NCI-H1105 treated with DMSO at 0.1 percent for 48 hours (cell line): ENCODE measurements at places on chromosomes 2 and 18.

DNA sequence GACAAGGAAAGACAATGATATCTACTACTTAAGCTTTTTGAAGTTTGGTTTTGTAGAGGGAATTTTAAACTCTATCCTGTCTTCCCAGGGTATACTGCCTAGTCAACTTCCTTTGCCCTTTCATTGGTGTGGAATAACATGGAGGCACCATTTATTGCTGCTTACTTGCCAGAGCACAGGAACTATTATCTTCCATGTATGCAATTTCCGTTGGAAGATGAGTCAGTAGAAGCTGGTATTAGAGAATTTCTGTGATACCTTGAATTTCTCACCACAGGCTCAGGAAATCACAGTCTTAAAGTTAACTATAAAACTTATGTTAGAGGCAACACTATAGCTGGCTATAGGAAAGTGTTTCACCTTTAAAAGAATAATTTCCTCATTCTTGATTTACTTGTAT, 40.9 kb upstream of the RGPD4 start:
- DNase-seq, result no peak

GRCh38 chr2:85920810-85921545, 32.2 kb upstream of the ST3GAL5 start:
- no peak for DNase-seq

DNA sequence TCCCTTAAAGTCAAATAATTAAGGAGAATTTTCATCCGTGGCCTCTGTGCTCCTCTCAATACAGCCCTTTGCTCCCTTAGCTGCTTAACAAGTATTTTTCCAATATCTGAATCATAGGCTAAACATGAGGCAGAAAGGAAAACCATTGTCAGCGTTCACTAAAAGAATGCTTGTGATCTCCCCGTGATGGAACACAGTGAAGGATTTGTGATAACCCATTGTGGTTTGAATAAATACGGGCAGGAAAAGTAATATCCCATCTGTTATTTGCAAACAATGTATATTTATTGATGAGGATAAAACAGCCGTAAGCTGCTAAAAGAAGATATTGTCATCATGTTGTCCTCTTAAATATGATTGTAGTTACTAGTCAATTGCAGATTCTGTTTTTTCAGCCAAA, 258.1 kb downstream of the NAPG start:
- DNase-seq, result no peak

GRCh38 chr18:44654573-44654972, 26.1 kb upstream of the SETBP1 start:
- DNase-seq, result no peak

DNA sequence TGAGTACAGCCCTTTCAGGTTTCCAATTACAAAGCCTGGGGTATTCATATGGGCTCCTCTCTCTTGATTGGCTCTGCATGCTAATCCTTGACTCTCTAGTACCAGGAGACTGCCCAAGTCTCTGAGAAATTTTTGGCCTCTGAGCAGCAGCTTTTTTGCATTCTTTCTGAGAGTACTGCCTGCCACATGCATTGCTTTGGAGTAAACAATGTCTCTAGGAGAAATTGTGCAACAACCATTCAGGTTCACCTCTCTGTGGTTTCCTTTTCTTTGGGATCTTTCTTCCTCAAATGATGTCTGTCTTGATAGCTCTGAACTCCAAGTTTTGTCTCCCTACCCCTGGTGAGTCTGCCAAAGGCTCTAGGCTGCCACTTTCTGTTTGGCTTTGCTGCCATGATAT, 115.8 kb upstream of the SETBP1 start:
- DNase-seq, result no peak

DNA sequence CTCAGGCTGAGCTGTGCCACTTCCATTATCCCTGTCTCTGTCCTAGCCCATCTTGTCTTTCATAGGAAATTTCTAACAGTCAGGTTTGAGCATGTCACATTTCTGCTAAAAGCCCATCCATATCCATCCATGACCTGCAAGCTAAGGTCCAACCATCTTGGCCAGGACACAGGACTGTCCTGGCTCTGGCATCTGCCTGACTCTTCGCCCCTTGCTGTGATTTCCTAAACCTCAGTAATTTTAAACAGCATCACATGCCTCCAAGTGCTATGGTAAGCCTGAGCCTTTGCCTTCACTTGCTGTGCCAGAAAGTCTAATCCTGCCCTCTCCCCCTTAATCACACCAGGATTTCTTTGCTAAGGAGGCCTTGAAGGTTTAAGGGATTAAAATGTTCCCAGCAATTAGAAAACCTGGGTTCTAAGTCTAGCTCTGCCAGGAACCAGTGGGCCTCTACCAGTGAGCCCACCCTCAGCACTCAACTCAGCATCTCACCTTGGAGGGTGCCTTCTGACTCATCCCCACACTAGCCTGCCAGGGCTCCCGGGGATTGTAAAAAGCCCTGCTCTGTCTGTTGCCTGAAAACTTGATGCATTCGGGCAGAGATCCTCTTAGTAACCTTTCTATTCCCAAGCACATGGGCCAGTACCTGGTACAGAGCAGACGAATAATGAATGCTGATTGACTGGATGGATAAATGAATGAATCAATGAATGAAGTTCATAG, 411.0 kb downstream of the LRATD1 start:
- no peak for DNase-seq

GRCh38 chr2:8543060-8543382, 138.8 kb upstream of the ID2 start:
- no peak for DNase-seq

DNA sequence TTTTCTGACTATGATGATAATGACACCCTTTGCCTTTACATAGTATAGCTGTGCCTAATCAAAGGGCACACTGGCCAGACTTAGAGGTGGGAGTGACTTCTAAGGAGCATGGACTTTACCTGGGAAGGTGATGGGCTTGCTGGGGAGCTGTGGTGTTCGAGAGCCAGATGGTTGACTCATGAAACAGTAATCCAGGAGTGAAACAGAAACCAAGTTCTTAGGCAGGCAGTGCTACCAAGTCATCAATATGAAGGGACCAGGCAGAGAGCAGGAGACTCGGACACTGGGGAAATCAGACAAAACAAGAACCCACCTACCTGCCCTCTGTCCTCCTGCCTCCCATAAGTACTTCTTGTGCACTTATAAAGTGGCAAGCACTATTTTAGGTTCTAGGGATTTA, 430.4 kb downstream of the DLGAP1 start:
- no peak for DNase-seq

DNA sequence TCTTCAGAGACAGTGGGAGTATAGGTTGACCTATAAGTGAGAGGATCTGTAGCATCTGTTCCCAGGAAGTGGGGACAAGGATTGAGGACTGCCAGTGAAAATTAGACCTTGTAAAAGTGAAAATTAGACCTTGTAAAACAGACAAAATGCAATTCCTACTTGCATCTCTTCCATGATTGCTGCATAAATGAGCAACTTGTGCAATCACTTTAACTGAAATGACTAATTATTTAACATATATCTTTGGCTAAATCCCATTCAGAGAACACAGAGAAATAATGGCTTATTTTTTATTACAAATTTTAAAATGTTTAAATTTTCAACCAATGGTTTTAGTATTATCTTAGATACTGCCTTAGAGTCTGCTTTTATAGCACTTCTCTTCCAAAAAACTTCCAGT, 67.2 kb upstream of the NABP1 start:
- DNase-seq, result no peak

DNA sequence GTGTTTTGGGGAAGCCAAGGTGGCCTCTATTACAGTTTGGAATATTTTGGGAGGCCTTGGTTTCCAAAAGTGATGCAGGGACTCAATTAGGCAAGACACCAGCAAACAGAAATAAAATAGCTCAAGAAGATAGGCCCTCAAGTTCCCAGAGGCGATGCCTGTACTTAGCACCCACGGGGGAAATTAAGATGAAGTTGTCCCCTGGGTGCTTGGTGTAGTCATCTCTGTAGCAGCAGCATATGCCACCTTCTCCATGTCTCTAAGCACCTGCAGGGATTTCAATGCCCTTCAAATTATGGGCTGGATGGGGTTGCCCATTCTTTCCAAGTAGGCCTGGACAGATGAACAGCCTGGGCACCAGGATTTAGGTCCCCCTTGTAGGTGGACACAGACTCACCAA, 185.0 kb downstream of the CTIF start:
- no peak for DNase-seq

- DNase-seq, result no peak
These were observed 29.0 kb downstream of the PDE6D start for GRCh38 chr2:231752061-231752460.

GRCh38 chr2:239873656-239874635, 151.2 kb downstream of the NDUFA10 start:
- no peak for DNase-seq

DNA sequence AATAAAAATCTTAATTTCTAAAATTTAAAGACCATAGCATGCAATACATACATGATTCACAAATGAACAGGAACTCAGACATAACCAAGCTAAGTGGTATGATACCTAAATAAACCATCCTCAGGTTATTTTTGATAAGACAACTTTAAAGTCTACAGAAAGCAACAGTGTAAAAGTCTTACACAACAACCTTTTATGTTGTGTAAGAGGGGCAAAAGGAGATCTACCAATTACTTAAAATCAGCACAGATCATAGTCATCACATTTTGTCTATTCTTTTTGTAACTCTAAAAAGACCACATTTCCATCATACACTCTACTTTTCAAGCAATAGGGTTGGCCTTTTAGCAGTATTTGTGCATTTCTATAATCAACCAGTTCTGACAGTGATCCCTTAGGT, 16.3 kb downstream of the SP3 start:
- no peak for DNase-seq

DNA sequence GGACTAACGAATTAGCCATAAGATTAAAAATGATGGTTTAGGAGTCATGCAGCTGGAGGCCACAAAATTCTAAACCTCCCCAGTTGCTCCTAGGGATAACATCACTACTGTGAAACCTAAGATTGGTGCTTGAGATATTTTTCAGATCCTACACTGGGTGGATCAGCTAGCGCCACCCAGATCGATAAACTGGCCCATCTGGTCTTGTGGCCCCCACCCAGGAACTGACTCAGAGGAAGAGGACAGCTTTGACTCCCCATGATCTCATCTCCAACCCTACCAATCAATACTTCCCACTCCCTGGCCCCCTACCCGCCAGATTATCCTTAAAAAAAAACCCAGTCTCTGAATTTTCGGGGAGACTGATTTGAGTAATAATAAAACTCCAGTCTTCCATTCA, 5.5 kb downstream of the GALNT14 start:
- no peak for DNase-seq

GRCh38 chr2:201223089-201224073, 37.0 kb upstream of the CASP8 start:
- DNase-seq, result no peak

- no peak for DNase-seq
These were observed 12.2 kb upstream of the PSMA8 start for GRCh38 chr18:26121476-26121875.

GRCh38 chr2:74702001-74702715, 48.1 kb downstream of the SEMA4F start:
- no peak for DNase-seq

- peak; percentile 2 for DNase-seq
These were observed 45.0 kb downstream of the EIF5B start for GRCh38 chr2:99382143-99382542.

DNA sequence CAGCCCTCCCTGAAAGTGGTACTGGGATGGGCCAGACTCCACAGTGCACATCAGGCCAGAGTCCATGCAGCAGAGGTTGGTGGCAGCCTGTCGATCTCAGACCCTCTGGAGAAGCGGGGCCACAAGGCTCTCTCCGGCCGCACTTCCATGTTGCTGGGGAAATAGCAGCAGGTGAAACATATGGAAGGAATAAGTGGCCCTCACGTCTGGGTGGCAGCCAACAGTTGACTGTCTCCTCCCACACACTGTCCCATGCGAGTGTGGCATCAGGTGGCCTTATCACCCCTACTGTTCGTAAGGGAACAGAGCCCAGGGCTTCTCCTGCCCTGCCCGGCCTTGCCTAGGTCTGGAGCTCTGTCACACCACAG, 58.1 kb upstream of the FOSL2 start:
- no peak for DNase-seq

- peak; percentile 18 for DNase-seq
These were observed 370.8 kb downstream of the OSR1 start for GRCh38 chr2:18987592-18988073.

DNA sequence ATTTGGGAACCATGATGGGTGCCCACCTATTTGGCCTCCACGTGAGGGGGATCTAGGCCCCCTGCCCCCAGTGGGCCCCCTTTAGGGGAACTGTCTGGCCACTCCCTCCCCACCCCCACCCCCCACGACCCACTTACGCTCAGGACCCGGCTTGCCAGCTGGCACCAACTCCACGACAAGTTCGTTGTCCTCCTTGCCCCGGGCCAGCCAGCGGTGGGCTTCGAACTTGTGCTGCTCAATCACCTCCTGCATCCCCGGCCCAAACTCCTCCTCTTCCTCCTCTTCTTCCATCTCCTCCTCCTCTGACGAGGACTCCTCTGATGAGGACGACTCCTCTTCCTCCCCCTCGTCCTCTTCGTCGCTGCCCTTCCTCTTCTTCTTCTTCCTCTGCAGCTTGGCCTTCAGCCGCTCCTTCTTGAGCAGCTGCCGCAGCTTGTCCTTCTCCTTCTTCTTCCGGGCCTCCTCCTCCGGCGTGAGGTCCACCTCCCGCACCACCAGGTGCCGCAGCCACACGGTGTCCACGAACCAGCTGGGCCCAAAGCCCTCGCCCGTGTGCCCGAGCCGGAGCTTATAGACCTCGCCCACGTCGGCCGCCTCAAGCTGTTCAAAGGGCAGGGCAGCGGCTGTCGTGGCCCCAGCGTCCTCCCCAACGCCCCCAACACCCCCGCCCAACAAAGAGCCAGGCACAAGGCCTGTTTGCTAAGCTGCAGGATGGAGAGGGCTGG, 96.9 kb downstream of the LOXHD1 start:
- DNase-seq, result no peak

DNA sequence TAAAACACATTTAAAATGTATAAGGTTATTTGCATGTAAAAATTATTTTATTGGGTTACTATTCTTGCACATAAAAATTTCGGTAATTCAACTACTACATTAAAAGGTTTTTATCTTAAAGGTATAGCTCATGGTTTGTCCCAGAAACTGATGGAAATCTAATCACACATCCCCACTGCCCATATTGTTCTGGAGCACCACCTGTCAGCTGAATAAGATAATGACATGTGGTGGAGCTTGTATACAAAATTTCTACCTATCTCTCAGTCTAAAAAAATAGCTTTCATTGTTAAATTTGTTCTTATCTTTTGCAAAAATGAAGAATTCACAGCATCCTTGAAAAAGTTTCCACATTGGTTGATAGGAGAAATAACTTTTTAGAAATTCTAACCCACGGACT, 18.3 kb downstream of the ERBB4 start:
- peak; percentile 37 for DNase-seq

GRCh38 chr2:42794271-42795046, 2.1 kb upstream of the HAAO start:
- no peak for DNase-seq

DNA sequence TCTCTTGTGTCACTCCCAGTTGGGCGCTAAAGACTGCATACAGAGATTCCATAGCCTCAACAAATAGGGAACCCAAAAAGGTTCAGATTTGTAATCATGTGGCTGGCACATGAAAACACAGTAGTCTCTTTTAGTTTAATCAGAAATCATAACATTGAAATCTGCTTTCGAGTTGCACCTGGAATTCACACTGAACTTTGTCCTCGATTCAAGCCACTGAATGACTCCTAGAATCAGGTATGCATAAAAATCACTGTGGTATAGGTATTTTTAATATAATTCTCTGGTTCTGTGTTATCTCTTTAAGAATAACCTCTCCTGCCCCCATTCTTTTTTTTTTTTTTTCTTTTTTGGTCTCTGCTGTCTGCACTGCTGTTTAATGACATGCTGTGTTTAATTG, 150.2 kb downstream of the KCNH7 start:
- DNase-seq, result no peak

- DNase-seq, result no peak
These were observed 246.8 kb downstream of the TMEM182 start for GRCh38 chr2:103008586-103008985.

GRCh38 chr2:178277741-178278197, 83.5 kb downstream of the OSBPL6 start:
- no peak for DNase-seq
